ENCODE measurements at places on chromosomes 6 and 20.

GRCh38 chr6:20600831-20601230, 66.6 kb downstream of the CDKAL1 start:
- no peak for DNase-seq

DNA sequence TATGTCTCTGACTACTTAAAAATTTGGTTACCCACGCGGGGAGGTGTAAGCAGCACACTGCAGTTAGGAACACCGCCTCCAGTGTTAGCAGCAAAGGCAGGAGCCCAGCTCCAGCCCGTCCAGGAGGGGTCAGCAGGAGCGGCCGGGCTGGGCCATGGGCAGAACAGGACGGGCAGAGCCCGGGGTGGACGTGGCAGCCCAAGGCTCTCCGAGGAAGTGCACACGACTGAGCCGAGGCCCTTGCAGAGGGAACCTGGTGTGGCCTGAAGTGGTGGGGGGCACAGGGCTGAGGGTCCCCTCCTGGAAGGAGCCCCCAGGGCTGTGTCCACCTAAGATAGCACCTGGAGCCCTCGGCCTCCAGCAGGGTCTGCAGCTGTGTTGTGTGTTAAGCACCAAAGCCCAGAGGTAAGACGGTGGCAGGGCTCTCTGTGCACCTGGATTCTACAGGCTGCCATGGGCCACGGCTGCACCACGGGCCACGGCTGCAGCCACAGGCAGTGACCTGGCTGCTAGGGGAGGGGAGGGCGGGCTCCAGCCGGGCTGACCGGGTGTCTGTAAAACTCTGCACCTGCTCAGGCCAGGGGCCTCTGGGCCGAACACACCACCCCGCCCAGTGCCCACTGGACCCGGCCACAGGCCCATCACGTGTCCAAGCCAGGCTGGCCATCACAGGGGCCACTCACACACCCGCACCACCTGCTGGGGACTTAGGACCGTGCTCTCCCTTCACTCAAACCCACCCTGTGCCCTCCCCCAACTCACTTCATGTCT, 6.6 kb downstream of the SLC2A4RG start:
- DNase-seq, result no peak

GRCh38 chr20:9321007-9321406, 193.4 kb upstream of the LAMP5 start:
- DNase-seq, result no peak

GRCh38 chr6:11944111-11944510, 68.0 kb upstream of the HIVEP1 start:
- no peak for DNase-seq

DNA sequence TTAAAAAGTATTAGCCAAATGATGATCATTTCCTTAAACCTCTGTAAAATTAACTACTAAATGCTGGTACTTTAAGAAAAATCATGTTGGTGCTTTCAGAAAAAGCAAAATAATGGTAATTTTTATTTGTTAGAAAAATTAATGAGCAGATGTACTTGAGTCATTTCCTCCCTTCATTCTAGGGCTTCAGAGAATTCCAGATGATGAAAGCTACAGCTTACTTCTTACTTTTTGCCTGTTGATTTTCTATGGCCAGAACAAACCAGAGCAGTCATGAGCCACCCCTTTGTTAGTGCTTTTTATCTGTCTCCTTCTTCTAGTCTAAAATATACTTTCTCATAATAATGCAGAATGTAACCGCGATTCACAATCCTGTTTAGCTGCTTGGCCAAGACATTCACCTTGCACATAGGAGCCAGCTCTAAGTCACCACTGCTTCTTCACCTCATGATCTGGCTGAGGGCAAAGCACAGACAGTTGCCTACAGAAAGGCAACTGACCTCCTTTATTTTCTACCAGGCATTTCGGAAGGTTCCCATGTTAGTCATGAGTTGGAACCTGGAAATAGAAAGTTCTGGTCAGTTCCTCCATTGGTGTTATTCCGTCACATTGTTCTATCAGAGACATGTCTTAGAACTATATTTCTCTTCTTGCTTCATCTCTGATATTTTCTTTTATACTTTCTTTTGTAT, 43.5 kb upstream of the TINAG start:
- peak; percentile 21 for DNase-seq

- DNase-seq, result peak; percentile 24
These were observed 62.9 kb downstream of the QRSL1 start for GRCh38 chr6:106692112-106692818.

- peak; percentile 80 for DNase-seq
These were observed 881 bp upstream of the AIG1 start for GRCh38 chr6:143059663-143060353.

DNA sequence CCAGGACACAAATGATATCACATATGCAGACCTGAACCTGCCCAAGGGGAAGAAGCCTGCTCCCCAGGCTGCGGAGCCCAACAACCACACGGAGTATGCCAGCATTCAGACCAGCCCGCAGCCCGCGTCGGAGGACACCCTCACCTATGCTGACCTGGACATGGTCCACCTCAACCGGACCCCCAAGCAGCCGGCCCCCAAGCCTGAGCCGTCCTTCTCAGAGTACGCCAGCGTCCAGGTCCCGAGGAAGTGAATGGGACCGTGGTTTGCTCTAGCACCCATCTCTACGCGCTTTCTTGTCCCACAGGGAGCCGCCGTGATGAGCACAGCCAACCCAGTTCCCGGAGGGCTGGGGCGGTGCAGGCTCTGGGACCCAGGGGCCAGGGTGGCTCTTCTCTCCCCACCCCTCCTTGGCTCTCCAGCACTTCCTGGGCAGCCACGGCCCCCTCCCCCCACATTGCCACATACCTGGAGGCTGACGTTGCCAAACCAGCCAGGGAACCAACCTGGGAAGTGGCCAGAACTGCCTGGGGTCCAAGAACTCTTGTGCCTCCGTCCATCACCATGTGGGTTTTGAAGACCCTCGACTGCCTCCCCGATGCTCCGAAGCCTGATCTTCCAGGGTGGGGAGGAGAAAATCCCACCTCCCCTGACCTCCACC, 42.2 kb downstream of the SIRPA start:
- DNase-seq, result no peak

- DNase-seq, result no peak
These were observed 5.6 kb downstream of the NR2E1 start for GRCh38 chr6:108171291-108171917.

GRCh38 chr6:75484535-75484934, 9.1 kb downstream of the FILIP1 start:
- no peak for DNase-seq

All from EH (cell line).